ENCODE measurements at places on chromosomes 13 and 19.

DNA sequence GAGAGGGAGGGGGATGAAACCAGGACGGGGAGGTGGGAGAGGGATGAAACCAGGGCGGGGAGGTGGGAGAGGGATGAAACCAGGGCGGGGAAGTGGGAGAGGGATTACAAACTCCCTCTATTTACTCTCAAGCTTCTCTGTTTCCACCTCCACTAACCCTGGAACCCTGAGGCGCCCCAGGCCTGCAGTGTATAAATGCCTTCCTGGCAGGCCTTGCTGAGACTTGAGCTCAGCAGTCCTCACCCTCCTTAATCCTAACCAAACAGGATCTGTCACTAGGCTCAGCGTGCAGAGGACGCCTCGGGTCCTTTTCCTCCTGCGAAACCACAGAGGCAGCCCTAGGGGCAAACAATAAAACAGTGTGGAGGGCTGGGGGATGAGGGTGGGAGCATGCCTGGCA lies 32.1 kb upstream of the OR1M1 start:
- peak overlapping the region; percentile 61 for H3K27ac ChIP-seq
- peaks cover 14% of the 10 kb centered on the region for H3K4me1 ChIP-seq
- DNase-seq = no peak

DNA sequence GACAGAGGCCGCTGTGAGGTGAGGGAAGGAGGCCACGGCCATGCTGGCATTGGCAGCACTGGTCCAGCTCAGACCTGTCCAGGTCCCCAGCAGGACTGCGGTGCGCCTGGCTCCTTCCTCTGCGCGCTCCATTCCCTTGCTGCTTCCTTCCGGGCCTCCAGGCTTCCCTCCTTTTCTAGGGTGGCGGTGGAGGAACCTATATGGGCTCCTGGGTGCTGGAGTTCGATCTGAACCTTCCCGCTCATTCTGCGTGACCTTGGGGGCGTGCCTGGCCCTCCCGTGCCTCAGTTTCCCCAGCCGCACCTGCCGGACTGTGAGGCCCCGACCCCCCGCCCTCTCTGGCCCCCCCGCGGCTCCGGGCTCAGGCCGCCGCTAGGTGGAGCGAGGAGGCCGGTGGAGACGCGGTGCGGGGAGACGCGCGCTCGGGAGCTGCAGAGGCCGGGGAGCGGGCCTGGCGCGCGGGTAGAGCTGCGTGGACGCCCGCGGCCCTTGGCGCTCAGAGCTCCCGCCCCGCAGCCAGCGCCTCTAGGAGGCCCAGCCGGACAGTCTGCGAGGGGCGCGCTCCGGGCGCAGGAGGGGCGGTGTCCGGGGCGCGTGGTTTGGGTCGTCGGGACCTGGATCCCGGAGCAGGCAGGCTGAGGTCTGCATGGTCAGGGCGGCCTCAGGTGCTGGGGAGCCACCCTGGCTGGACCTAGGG lies 29.9 kb downstream of the EFNA2 start:
- H3K36me3 ChIP-seq = no peaks in the 10 kb centered on the region
- no peak overlapping the region for H3K27ac ChIP-seq
- H3K27me3 ChIP-seq = peaks cover 72% of the 10 kb centered on the region
- peaks cover 36% of the 10 kb centered on the region for H3K4me1 ChIP-seq

GRCh38 chr19:7914598-7915045 lies at the start of gene TGFBR3L:
Gene TGFBR3L (plus strand): TSS chr19:7914830.
- H3K4me3 ChIP-seq = no peak within 1 kb of the TSS
- no peak within 1 kb of the TSS for H3K27ac ChIP-seq
- H3K4me1 ChIP-seq = peaks cover 26% of the 10 kb centered on the region
- DNase-seq = no peak
- peaks cover 31% of the 10 kb centered on the region for H3K27me3 ChIP-seq

DNA sequence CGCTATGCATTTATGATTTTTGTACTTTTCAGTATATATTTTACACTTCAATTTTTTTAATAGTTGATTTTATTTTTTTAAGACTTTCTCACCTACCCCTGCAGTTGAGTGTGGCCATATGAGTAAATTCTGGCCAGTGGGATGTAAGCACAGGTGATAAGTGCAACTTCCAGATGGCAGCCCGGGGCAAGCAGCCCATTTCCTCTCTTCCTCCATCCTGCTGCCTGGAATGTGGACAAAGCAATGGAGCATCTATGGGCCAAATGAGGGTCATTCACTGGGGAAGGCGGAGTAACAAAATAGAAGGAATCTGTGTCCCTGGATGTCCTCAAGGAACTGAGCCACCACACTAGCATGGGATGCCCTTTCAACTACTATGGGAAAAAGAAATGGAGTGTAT lies 12.3 kb downstream of the RFXAP start:
- DNase-seq = no peak
- no peaks in the 10 kb centered on the region for H3K27me3 ChIP-seq
- H3K4me3 ChIP-seq = no peak overlapping the region
- no peak overlapping the region for H3K27ac ChIP-seq

DNA sequence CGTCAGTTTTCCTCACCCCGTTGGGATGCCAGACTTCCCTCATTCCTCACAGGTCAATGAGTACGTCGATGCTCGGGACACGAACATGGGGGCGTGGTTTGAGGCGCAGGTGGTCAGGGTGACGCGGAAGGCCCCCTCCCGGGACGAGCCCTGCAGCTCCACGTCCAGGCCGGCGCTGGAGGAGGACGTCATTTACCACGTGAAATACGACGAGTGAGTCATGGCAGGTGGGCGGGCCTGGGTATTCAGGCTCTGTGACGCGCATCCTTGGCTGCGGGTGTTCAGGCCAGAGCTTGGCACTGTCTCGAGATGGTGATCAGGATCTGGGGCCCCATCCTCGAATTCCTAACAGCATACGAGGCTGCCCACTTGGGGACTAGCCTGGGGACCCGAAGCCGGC lies 21.4 kb downstream of the UHRF1 start:
- no peak overlapping the region for H3K27ac ChIP-seq
- no peak overlapping the region for H3K4me3 ChIP-seq
- no peaks in the 10 kb centered on the region for H3K27me3 ChIP-seq
- H3K36me3 ChIP-seq = peaks cover 48% of the 10 kb centered on the region
- DNase-seq = peak; percentile 19

DNA sequence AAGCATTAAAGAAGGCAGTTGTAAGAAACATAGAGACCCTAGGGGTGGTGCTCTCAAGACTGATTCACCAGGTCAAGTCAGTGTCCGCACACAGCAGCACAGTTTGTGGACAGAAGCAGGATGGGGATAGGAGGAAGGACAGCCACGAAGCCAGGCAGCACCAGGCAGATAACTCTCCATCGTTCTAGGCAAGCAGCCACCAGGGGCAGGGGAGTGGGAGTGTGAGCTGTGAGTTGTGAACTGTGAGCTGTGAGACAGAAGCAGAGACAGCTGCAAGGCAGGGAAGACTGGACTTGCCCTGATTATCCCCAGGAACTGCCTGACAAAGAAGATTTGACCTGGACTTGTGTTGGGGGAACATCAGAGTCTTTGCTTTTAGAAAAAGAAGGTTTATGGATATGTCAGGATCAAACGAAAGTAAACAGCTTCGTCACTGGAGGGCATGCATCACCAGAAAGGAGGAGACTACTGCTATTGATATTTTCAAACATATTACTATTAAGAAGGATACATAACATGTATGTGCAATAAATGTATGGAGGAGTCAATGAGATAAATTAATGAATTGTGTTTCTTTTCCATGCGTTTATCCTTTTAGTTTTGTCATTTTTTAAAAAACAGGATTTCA lies 286.1 kb downstream of the IRS2 start:
- H3K4me3 ChIP-seq = no peak overlapping the region
- H3K4me1 ChIP-seq = no peaks in the 10 kb centered on the region
- DNase-seq = peak; percentile 10
- no peaks in the 10 kb centered on the region for H3K27me3 ChIP-seq

- H3K27ac ChIP-seq = no peak overlapping the region
- H3K27me3 ChIP-seq = no peaks in the 10 kb centered on the region
- no peaks in the 10 kb centered on the region for H3K4me1 ChIP-seq
- no peak for DNase-seq
Measured at GRCh38 chr13:46812301-46812797, 15.4 kb upstream of the ESD start.

- no peaks in the 10 kb centered on the region for H3K36me3 ChIP-seq
- no peak for DNase-seq
- no peaks in the 10 kb centered on the region for H3K27me3 ChIP-seq
- H3K4me1 ChIP-seq = no peaks in the 10 kb centered on the region
- no peak overlapping the region for H3K27ac ChIP-seq
Measured at GRCh38 chr13:80305737-80306136, 35.2 kb downstream of the SPRY2 start.

Measured in mesenchymal stem cell (in vitro differentiated cells and primary cell).